ENCODE measurements at places on chromosomes 6 and 20. TPM values are rescaled to one million over a fixed set of nuclear protein-coding genes. Genes with fewer than 3 reads are reported as not detected.
A peak's percentile ranks its signal among the peaks of the same experiment; 100 is the strongest.

DNA sequence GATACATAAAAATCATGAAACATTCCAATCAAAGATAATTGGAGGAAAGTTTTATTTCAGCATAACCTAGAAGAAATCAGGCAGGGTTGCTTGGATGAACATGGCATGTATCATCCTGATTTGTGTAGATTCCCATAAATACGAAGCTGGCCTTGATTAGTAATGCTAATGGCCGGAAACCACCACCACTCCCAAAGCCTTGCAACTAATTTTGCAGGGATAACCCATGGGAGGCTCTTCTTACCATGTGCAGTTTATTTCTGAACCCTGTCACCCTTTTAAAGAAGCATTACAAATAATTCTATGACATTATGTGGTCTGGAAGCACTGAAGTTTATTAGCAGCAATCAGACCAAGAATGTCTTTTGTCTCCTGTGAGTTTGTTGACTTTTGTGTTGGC is 80.8 kb downstream of the AIG1 start:
- no peak overlapping the region for H3K4me3 ChIP-seq
- peaks cover 19% of the 10 kb centered on the region for H3K4me1 ChIP-seq
- H3K27ac ChIP-seq: no peak overlapping the region
- H3K27me3 ChIP-seq: no peaks in the 10 kb centered on the region

- peaks cover 7% of the 10 kb centered on the region for H3K36me3 ChIP-seq
- H3K4me1 ChIP-seq: no peaks in the 10 kb centered on the region
- H3K27ac ChIP-seq: no peak overlapping the region
- no peak overlapping the region for H3K4me3 ChIP-seq
Measured at GRCh38 chr20:33433465-33434234, 9.9 kb downstream of the SNTA1 start.

DNA sequence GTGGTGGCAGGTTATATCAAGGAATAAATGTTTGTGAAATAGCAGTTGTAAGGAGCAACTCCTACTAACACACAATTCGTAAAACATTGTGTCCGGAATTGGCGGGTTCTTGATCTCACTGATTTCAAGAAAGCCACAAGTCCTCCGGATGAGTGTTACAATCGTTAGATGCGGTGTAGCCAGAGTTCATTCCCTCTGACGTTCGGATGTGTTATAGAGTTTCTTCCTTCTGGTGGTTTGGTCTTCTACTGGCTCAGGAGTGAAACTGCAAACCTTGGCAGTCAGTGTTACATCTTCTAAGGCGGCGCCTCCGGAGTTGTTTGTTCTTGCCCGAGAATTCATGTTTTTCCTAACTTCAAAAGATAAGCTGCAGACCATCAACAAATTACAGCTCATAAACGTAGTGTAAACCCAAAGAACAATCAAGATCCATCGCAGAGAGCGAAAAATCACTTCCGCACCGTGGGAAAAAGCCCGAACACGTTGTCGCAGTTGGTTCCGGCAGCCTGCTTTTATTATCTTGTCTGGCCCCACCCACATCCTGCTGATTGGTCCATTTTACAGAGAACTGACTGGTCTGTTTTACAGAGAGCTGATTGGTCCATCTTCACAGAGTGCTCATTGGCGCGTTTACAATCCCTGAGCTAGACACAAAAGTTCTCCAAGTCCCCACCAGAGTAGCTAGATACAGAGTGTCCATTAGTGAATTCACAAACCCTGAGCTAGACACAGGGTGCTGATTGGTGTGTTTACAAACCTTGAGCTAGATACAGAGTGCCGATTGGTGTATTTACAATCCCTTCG is 58.2 kb downstream of the TRIM27 start:
- peaks cover 2% of the 10 kb centered on the region for H3K27me3 ChIP-seq
- peaks cover 40% of the 10 kb centered on the region for H3K4me1 ChIP-seq
- peaks cover 8% of the 10 kb centered on the region for H3K36me3 ChIP-seq
- H3K27ac ChIP-seq: peak overlapping the region; percentile 95
- H3K4me3 ChIP-seq: peak overlapping the region; percentile 98
- peak; percentile 9 for DNase-seq

The ALDH5A1 gene
- polyA plus RNA-seq: 24.8 TPM

The PRR18 gene
- polyA plus RNA-seq: not detected

The GSTA2 gene
- not detected for polyA plus RNA-seq

GRCh38 chr20:30611239-30611984 is 646.1 kb upstream of the DEFB115 start:
- H3K4me1 ChIP-seq: no peaks in the 10 kb centered on the region
- no peak overlapping the region for H3K27ac ChIP-seq
- no peak for DNase-seq
- no peak overlapping the region for H3K4me3 ChIP-seq
- H3K27me3 ChIP-seq: no peaks in the 10 kb centered on the region

GRCh38 chr6:24659561-24659960 is 7.1 kb downstream of the TDP2 start:
- H3K27ac ChIP-seq: no peak overlapping the region
- H3K4me3 ChIP-seq: no peak overlapping the region
- H3K36me3 ChIP-seq: peaks cover 81% of the 10 kb centered on the region
- peaks cover 59% of the 10 kb centered on the region for H3K4me1 ChIP-seq

- H3K36me3 ChIP-seq: no peaks in the 10 kb centered on the region
- peaks cover 14% of the 10 kb centered on the region for H3K27me3 ChIP-seq
- H3K4me3 ChIP-seq: no peak overlapping the region
Measured at GRCh38 chr6:99905209-99906106, 88.6 kb downstream of the MCHR2 start.

GRCh38 chr20:12825226-12825595 is 183.6 kb upstream of the SPTLC3 start:
- H3K4me1 ChIP-seq: no peaks in the 10 kb centered on the region
- peaks cover 7% of the 10 kb centered on the region for H3K27me3 ChIP-seq
- DNase-seq: no peak
- no peaks in the 10 kb centered on the region for H3K36me3 ChIP-seq
- H3K27ac ChIP-seq: no peak overlapping the region
- no peak overlapping the region for H3K4me3 ChIP-seq

The GTF2H4 gene
- 5.1 TPM for polyA plus RNA-seq

The TRDN gene
- polyA plus RNA-seq: not detected

- H3K27ac ChIP-seq: no peak overlapping the region
- H3K4me3 ChIP-seq: no peak overlapping the region
- no peaks in the 10 kb centered on the region for H3K4me1 ChIP-seq
- DNase-seq: no peak
- H3K27me3 ChIP-seq: no peaks in the 10 kb centered on the region
Measured at GRCh38 chr6:64874776-64875175, 832.2 kb downstream of the EYS start.

The MCCD1 gene
- polyA plus RNA-seq: not detected

The SNX5 gene
- 58.6 TPM for polyA plus RNA-seq

DNA sequence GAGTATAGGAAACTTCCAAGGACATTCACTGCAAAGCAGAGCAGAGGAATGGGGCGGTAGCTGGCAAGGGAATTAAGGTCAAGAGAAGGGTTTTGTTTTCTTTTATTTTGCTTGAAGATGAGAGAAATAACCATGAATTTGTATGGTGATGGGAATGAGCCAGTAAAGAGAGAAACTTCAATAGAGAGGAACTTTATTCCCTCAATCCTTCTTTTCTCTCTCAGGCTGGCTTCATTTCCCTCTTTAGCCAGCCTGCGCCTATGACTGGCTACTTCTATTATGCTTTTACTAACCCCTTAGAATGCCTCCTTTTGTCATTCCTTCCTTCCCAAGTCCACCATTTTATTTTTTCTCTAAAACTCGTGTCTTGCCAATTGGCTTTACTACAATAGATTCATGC is 101.4 kb upstream of the CEP85L start:
- no peak overlapping the region for H3K27ac ChIP-seq
- H3K27me3 ChIP-seq: no peaks in the 10 kb centered on the region
- DNase-seq: no peak
- H3K4me3 ChIP-seq: no peak overlapping the region
- peaks cover 30% of the 10 kb centered on the region for H3K4me1 ChIP-seq
- H3K36me3 ChIP-seq: no peaks in the 10 kb centered on the region

- H3K4me3 ChIP-seq: no peak overlapping the region
- H3K4me1 ChIP-seq: no peaks in the 10 kb centered on the region
- no peak for DNase-seq
- no peaks in the 10 kb centered on the region for H3K27me3 ChIP-seq
- no peak overlapping the region for H3K27ac ChIP-seq
- peaks cover 6% of the 10 kb centered on the region for H3K36me3 ChIP-seq
Measured at GRCh38 chr6:135299256-135299655, 118.1 kb downstream of the MYB start.

The TMEM63B gene
- 2.2 TPM for polyA plus RNA-seq

The HEY2 gene
- polyA plus RNA-seq: 0.18 TPM

DNA sequence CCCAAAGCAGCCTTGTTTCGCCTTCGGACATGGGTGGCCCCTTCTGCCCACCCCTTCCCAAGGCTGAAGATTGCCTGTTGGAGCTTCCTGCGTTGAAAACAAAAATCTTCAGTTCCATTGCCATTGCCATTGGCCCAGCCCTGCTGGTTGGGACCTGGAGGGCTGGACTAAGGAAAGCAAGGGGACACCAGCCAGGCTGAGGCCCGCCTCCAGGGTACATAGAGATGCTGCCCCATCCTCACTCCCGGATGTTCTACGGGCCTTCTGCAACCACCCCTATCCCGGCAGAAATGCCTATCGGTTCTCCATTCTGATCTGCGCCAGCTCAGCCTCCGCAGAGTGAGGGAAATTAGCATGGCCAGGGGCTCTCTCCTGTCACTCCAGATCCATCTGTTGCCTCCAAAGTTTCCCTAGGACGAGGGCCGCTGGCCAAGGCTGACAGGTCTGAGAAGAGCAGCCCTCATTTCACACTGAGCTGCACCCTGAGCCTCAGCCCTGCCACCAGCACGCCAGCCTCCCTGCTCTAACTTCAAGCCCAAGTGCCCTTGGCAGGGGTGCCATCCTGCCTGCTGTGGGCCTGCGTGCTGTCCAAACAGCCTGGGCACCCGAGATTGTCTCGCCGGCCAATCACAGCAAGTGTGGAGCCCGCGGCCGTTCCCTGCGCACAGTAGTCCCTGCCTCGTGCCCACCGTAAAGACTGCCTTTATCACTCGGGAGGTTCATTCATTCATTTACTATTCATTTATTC is 13.4 kb upstream of the STX16 start:
- H3K4me1 ChIP-seq: peaks cover 34% of the 10 kb centered on the region
- H3K27ac ChIP-seq: no peak overlapping the region
- no peak for DNase-seq
- peaks cover 4% of the 10 kb centered on the region for H3K27me3 ChIP-seq
- H3K36me3 ChIP-seq: no peaks in the 10 kb centered on the region

The PPP1R11 gene
- polyA plus RNA-seq: 101 TPM

GRCh38 chr20:63944078-63944941 is 11.9 kb downstream of the UCKL1 start:
- DNase-seq: no peak
- H3K27me3 ChIP-seq: no peaks in the 10 kb centered on the region
- peak overlapping the region; percentile 14 for H3K4me3 ChIP-seq
- H3K4me1 ChIP-seq: peaks cover 27% of the 10 kb centered on the region

GRCh38 chr20:41276317-41276751 is 41.2 kb downstream of the ZHX3 start:
- H3K27ac ChIP-seq: peak overlapping the region; percentile 44
- peaks cover 2% of the 10 kb centered on the region for H3K36me3 ChIP-seq
- peaks cover 6% of the 10 kb centered on the region for H3K4me1 ChIP-seq
- no peaks in the 10 kb centered on the region for H3K27me3 ChIP-seq

The DEFB132 gene
- not detected for polyA plus RNA-seq

GRCh38 chr6:25478973-25479372 is 173.0 kb upstream of the SCGN start:
- H3K27me3 ChIP-seq: no peaks in the 10 kb centered on the region
- H3K27ac ChIP-seq: no peak overlapping the region
- DNase-seq: no peak
- H3K36me3 ChIP-seq: peaks cover 57% of the 10 kb centered on the region
- peaks cover 4% of the 10 kb centered on the region for H3K4me1 ChIP-seq

DNA sequence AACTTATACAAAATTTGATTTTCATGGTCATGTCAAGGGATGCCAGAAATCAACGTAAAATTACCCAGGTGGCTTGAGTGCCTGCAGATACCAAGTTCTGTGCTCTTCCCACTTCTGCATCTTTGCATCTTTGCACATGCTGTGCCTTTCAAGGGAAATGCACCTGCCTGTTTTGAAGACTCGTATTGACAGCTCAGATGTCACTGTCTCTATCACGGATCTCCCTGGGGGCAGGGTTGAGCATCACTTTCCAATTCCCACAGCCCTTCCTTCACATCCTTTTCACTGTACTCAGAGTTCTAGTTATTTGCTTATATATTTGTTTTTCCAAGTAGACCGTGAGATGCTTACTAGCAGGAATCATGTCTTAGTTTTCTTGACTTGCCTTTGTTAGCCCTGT is 274.2 kb downstream of the CDH26 start:
- H3K27ac ChIP-seq: no peak overlapping the region
- no peak overlapping the region for H3K4me3 ChIP-seq
- no peak for DNase-seq
- H3K36me3 ChIP-seq: peaks cover 1% of the 10 kb centered on the region
- H3K27me3 ChIP-seq: no peaks in the 10 kb centered on the region

DNA sequence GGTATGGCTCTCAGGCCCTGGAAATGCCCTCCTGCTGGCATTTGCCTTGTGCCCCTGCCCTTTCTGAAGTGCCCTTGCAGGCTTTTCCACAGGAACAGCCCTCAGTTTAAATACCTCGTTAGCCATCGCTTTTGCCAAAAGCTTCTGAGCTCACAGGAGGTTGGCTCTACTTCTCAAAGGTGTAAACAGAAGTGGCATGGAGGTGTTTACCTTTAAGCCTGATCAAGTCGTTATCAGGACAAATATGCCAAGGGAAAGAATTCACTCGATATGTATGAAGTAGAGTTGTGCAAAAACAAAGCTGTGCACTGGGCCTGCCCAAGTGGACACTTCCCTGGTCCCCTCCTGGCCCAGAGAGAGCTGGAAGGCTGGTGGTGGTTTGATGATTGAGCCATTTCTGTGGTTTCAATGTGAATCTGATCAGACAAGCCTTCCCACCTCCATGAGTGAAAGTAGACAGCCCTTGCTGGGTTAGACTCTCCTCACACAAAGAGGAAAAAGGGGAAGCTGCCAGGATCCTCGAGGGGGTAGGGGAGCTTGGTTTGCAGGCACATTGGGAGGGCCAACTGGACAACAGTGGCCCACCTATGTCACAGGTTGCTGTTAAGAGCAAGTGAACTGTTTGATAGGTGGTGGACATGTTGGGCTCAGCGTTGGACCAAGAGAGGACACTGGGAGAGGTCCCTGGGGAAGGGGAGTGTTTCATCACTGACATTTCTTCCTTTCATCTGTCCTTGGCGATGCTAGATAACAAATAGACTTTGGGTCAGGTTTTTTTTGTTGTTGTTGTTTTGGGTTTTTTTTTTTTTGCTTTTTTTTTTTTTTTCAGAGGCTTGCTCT is 98.7 kb downstream of the ZDHHC14 start:
- DNase-seq: no peak
- no peaks in the 10 kb centered on the region for H3K27me3 ChIP-seq

DNA sequence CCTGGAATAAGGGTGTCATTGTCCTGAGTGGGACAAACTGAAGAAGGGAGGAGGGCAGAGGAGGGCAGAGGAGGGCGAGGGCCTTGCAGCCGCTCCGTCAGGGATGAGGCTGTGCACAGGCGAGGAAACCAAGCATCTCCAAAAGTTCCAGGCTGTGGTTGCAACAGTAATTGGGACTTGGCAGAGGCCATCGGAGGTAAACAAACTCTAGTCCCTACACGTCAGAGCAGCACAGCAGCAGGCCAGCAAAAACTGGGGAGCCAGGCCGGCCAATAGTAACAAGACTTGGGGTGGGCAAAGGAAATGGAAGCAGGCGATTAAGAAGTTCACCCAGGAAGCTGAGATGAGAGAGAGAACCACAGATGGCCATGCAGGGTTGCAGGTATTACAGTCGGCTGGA is 142.8 kb downstream of the SMOC2 start:
- H3K27ac ChIP-seq: no peak overlapping the region
- no peaks in the 10 kb centered on the region for H3K36me3 ChIP-seq
- no peak for DNase-seq
- no peaks in the 10 kb centered on the region for H3K4me1 ChIP-seq
- no peak overlapping the region for H3K4me3 ChIP-seq

GRCh38 chr20:57716901-57717300 is 7.1 kb upstream of the PMEPA1 start:
- no peaks in the 10 kb centered on the region for H3K27me3 ChIP-seq
- DNase-seq: no peak
- peak overlapping the region; percentile 17 for H3K27ac ChIP-seq
- no peaks in the 10 kb centered on the region for H3K36me3 ChIP-seq

The ATXN1 gene
- polyA plus RNA-seq: 2.7 TPM

The LY6G5C gene
- 4.6 TPM for polyA plus RNA-seq
